ENCODE measurements at places on chromosomes 11 and 22.

GRCh38 chr11:19951558-19952115 lies 208.6 kb downstream of the DBX1 start:
- DNase-seq = no peak
- peak overlapping the region; percentile 93 for H3K27ac ChIP-seq
- peaks cover 51% of the 10 kb centered on the region for H3K4me1 ChIP-seq
- H3K27me3 ChIP-seq = no peaks in the 10 kb centered on the region
- H3K36me3 ChIP-seq = peaks cover 8% of the 10 kb centered on the region
- H3K4me3 ChIP-seq = no peak overlapping the region

DNA sequence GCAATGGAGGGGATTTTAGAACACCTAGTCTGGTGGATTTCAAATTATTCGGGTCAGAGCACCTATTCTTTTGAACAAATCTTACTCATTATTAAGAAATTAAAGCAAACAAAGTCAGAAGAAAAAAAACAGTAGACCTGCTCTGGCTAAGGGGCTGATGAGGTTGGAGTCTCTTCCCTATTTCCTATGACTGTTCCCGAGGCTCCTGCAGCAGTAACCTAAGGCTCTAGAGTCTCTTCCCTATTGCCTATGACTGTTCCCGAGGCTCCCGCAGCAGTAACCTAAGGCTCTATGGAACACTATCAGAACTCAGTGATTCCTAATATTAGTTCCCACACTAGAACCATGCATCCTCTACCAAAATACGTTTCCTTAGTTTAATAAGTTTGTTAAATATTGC lies 607.9 kb downstream of the NTM start:
- H3K27me3 ChIP-seq = peaks cover 77% of the 10 kb centered on the region
- H3K27ac ChIP-seq = no peak overlapping the region
- no peak overlapping the region for H3K4me3 ChIP-seq
- DNase-seq = no peak
- no peaks in the 10 kb centered on the region for H3K36me3 ChIP-seq
- H3K4me1 ChIP-seq = peaks cover 14% of the 10 kb centered on the region

DNA sequence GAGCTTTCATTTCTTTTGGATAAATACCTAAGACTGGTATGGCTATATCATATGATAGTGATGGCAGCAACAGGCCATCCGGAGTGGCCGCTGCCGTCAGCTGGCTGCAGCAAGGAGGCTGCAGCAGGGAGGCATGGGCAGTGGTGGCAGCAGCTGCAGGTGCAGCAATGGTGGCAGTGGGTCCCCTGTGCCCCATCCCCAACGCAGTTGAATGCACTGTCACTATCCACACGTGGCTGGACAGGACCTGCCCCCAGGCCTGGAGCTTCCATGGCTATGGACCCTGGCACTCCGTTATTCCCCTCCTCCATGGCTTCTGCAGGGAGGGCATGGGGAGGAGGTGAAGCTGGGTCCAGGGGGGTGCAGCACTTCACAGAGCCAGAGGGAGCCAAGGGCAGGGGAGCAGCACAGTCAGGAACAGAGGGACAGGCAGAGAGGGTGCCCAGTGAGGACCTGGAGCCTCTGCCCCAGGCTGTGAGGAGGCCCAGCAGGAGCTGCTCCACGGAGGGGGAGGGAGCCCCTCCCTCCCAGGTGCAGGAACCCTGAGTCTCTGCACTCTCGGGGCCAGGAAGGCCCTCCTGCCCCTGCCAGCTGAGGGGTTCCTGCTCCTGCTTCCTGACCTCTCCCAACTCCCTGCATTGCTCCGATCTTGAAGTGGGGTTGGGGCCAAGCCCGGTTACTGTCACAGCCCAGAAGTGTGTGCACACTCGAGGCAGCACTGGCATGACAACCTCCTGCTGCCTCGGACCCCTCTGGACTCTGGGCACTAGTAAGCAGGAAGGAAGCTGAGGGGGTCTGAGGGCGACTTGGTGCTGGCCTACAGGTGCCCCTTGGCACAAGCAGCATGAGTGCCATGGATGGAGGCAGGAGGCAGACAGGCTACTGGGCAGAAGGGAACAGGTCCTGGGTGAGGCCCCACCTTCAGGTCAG lies 466.3 kb downstream of the GUCY1A2 start:
- H3K4me3 ChIP-seq = no peak overlapping the region
- DNase-seq = no peak
- no peaks in the 10 kb centered on the region for H3K27me3 ChIP-seq

DNA sequence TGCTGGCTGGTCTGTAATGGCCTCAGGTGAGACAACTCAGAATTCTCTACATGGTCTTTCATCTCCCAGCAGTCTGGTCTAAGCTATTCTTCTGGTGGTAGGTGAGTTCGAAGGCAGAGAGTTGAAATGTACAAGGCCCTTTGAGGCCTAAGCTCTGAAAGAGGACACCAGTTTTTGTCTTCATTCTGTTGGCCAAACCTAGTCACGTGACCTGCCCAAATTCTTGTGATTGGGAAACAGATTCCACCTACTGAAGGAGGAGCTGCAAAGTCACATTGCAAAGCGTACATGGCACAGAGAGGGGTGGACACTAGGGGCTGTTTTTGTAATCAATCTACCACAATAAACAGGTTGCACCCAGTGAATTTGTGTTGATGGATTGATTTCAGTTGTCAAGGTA lies 193.5 kb downstream of the NAV2 start:
- no peaks in the 10 kb centered on the region for H3K27me3 ChIP-seq
- H3K27ac ChIP-seq = no peak overlapping the region
- H3K4me1 ChIP-seq = peaks cover 7% of the 10 kb centered on the region
- DNase-seq = no peak

- H3K27me3 ChIP-seq = peaks cover 50% of the 10 kb centered on the region
- DNase-seq = no peak
- H3K4me1 ChIP-seq = no peaks in the 10 kb centered on the region
Observed at GRCh38 chr11:33507356-33507755, 193.3 kb downstream of the C11orf91 start.

All from mesothelial cell of epicardium (in vitro differentiated cells).